ENCODE measurements at places on chromosomes 2 and 18.

GRCh38 chr2:41950666-41950960 is 97.2 kb upstream of the PKDCC start:
- H3K4me1 ChIP-seq: no peaks in the 10 kb centered on the region
- no peaks in the 10 kb centered on the region for H3K36me3 ChIP-seq
- DNase-seq: no peak
- H3K4me3 ChIP-seq: no peak overlapping the region
- H3K27ac ChIP-seq: no peak overlapping the region
- no peaks in the 10 kb centered on the region for H3K27me3 ChIP-seq

DNA sequence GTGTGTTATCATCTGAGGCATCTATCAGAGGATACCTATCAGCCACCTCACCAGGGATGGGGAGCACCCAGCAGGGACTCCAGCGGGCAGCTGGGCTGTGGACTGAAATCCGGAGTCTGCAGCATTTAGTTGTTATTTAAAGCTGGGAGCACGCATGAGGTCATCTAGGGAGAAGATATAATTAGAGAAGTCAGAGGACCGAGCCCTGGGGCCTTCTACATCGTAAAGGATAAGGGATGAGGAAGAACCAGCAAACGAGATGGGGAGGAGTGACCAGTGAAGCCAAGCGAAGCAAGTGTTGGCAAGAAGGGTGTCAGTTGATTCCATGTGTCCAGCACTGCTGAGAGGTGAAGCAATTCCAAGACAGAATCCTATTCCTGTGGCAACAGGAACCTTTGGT is 70.3 kb downstream of the STEAP3 start:
- no peak for DNase-seq
- H3K27ac ChIP-seq: no peak overlapping the region
- peaks cover 13% of the 10 kb centered on the region for H3K4me1 ChIP-seq
- no peaks in the 10 kb centered on the region for H3K36me3 ChIP-seq
- no peak overlapping the region for H3K4me3 ChIP-seq
- no peaks in the 10 kb centered on the region for H3K27me3 ChIP-seq

DNA sequence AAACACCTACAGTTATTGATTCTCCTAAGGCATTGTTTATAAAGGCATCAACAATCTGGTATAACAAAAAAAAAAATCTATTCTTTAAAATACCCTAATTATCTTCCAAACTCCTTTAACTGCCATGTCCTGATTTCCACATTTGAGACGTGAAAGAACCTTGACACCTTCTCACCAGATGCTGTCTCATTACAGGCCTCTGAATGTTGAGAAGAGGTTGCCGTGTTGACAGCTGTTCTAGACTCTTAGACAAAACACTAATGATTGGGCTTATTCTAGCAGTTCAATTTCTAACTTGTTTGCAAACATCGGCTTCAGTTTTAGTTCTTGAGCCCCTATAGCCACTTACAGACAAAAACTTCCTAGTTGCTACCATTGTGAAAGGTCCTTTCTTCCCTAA is 988.8 kb downstream of the LRP1B start:
- no peak for DNase-seq
- no peaks in the 10 kb centered on the region for H3K27me3 ChIP-seq
- H3K36me3 ChIP-seq: no peaks in the 10 kb centered on the region
- no peaks in the 10 kb centered on the region for H3K4me1 ChIP-seq
- no peak overlapping the region for H3K27ac ChIP-seq

DNA sequence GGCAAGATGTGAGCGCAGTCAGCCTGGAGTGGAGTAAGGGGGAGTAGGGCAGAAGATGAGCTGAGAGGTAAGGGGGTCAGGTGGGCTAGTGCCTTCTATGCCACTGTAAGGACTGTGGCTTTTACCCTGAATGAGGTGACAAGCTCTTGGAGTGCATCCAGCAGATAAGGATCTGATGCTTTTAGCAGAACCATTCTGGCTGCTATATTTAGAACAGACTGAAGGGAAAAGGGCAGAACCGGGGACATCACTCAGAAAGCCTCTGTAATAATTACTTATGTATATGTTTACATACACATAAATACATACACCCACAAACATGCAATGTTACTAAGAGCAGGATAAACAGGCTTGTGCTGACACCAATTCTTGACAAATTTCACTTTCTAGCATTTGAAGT is 124.8 kb downstream of the DTNB start:
- no peaks in the 10 kb centered on the region for H3K36me3 ChIP-seq
- no peak for DNase-seq
- H3K4me1 ChIP-seq: no peaks in the 10 kb centered on the region

DNA sequence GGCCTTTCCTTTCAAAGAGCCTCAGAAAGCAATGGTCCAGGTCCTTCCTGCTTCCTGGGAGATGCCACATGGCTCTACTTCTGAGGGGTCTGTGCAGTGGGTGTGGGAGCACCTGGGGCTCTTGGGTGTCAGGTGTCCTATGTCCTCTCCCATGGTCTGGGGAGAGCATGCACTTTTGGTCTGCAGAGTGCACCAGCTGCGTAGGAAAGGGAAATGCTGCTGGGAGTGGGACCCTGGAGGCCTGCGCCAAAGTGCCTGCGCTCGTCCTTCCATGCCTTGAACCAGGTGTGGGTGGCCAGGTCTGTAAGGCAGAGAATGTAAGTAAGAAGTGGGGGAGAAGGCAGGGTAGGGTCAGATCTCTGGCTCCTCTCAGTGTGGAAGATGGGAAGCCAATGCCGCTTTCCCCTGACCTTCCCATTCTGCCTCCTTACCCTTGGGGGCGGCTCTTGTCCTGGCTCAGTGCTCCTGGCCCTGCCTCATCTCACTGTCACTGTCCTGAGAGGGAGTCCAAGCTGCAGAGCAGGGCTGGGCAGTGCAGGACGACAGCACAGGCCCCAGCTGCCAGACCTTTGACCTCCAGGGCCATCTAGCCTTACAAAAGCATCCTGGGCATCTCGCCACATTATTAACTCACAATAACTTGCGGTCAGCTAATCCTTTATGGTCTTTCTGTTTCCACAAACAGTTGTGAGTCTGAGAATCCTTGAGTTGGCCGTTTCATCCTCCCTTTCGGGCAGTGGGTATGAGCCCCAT is 6.6 kb upstream of the PROM2 start:
- H3K36me3 ChIP-seq: no peaks in the 10 kb centered on the region
- no peak overlapping the region for H3K27ac ChIP-seq
- no peak overlapping the region for H3K4me3 ChIP-seq
- H3K4me1 ChIP-seq: no peaks in the 10 kb centered on the region
- DNase-seq: peak; percentile 10
- H3K27me3 ChIP-seq: no peaks in the 10 kb centered on the region

DNA sequence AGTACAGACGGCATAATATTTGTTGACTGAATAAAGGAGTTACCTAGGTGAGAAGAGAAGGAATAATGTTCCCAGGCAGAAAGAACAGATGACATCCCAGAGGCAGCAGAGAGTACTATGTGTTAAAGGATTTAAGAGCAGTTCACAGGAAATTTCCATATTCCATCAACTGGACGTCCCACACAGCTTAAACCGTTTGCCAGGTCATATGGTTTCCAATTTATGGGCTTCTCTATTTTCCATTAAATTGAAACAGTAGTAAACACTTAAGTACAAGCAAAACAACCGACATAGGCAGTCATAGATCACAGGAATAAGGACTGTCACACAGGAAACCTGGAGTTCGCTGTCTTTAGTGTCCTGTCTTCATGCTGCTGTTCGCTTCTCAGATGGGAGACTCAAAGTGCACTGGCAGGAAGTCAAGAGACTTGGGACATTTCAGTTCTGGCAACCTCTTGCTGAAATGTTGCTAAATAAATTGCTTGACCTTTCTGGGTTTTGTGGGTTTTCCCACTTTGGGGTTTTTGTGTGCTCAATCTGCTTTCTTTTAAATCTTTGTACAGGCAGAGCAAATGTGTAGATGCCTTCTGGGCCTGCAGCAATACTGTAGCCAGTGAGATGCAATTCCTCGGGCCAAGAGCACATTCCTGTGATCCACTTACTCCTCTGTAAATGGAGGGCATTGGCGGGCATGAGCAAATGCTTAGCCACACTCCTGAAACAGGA is 5.8 kb upstream of the PIEZO2 start:
- DNase-seq: no peak
- no peaks in the 10 kb centered on the region for H3K36me3 ChIP-seq
- no peaks in the 10 kb centered on the region for H3K4me1 ChIP-seq
- H3K4me3 ChIP-seq: no peak overlapping the region
- H3K27ac ChIP-seq: no peak overlapping the region

DNA sequence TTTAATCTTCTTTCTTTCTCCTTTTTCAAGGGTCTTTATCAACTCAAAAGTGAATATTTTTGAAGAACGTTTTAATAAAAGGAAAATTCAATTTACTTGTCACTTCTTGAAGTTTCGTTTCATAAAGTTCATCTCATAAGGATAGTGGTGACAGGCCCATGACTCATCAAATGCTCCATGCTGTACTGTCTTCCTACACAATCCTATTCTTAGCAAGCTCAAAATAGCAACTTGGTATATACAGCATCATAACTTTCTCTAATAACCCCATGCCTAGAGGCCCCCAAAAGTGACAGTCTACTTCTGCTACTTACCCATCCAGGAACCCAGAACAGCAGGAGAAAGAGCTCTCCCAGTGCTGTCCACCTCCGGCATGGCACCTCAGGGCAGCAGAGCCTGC is 7.7 kb downstream of the FBXO15 start:
- H3K36me3 ChIP-seq: no peaks in the 10 kb centered on the region
- no peak overlapping the region for H3K4me3 ChIP-seq
- H3K27ac ChIP-seq: no peak overlapping the region
- H3K4me1 ChIP-seq: no peaks in the 10 kb centered on the region

DNA sequence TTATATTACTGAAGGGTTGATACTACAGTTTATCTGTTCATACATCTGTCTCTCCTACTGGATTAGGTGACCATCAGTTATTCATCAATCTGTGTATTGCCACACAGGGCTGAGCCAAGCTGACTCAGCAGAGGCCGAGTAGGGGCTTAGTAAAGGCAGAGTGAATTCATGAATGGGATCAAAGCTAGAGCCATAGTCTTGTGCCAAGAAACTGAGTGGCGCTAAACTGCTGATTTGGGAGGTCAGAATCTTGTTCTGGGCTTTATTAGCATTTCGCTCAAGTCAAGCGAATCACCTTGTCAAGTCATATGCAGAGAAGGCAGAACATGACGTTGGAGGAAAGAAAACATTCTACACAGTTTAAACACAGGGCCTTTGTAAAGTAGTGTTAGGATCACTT is 34.1 kb downstream of the SOCS6 start:
- H3K36me3 ChIP-seq: no peaks in the 10 kb centered on the region
- H3K4me1 ChIP-seq: peaks cover 23% of the 10 kb centered on the region
- no peak overlapping the region for H3K4me3 ChIP-seq

DNA sequence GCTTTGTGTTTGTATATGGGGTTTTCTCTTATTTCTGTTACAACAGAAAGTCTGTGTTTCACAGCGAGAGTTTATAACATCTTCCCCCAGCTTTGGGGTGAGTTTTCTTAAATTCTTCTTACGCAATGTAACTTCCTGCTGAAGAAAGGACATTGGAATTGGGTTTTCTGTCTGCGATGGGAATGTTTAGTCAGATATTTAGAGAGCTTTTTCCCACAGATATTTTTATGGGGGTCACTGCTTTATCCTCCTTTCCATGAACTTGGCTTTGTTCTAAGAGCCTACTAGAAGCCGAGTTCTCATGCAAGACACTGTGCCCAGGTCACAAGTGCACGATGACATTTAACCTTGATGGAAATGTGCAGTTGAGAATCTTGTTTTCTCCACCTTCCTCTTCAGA is 22.1 kb downstream of the B3GNT2 start:
- no peaks in the 10 kb centered on the region for H3K27me3 ChIP-seq
- H3K36me3 ChIP-seq: no peaks in the 10 kb centered on the region
- peak; percentile 2 for DNase-seq
- no peak overlapping the region for H3K4me3 ChIP-seq

- no peak overlapping the region for H3K27ac ChIP-seq
- no peaks in the 10 kb centered on the region for H3K36me3 ChIP-seq
- no peaks in the 10 kb centered on the region for H3K27me3 ChIP-seq
- H3K4me1 ChIP-seq: no peaks in the 10 kb centered on the region
Measured at GRCh38 chr2:14255135-14255820, 377.2 kb upstream of the LRATD1 start.

GRCh38 chr18:79754831-79755351 is 42.8 kb upstream of the KCNG2 start:
- H3K27me3 ChIP-seq: no peaks in the 10 kb centered on the region
- no peak overlapping the region for H3K4me3 ChIP-seq
- peak; percentile 6 for DNase-seq
- peaks cover 18% of the 10 kb centered on the region for H3K36me3 ChIP-seq

GRCh38 chr2:68605939-68606338 is 37.4 kb upstream of the PROKR1 start:
- DNase-seq: no peak
- no peaks in the 10 kb centered on the region for H3K4me1 ChIP-seq
- H3K36me3 ChIP-seq: no peaks in the 10 kb centered on the region
- no peak overlapping the region for H3K27ac ChIP-seq

DNA sequence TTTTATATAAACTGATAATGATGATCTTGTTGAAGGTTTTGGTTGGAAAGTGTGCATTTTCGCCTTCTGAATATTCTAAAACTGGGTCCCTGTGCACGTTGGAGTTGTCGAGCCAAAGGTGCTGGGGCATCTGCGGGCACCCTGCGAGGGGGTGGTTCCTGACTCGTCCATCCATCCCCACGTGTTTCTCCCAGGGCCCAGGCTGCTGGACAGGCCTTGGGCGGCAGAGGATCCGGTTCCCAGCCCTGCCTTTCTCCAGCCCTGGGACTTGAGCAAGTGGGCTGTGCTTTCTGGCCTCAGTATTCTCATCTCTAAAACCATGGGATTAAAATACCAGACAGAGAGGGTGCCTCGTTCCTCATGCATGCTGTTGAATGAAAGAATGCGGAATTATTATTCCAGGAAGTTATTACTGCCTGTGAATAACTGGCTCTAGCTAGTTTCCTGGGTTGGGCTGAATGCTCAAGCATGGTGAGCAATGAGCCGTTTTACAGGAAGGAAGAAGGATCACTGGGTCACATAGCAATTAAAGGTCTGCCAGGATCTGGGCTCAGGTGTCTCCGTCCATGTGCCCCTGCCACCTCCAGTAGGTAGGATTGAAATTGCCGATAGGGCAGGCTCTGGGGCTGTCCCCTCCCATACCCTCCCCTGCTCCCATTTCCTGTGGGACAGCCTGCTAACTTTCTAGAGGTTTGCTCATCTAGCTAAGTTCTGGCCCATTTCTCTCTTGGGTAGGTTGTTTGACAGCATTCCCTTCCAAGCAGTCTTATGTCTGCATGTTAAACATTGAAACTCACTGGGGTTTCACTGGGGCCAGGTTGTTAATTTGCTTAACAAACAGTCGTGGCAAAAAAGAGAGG is 77.2 kb upstream of the HS6ST1 start:
- peaks cover 11% of the 10 kb centered on the region for H3K4me1 ChIP-seq
- no peak overlapping the region for H3K4me3 ChIP-seq
- no peak for DNase-seq
- no peaks in the 10 kb centered on the region for H3K36me3 ChIP-seq
- no peaks in the 10 kb centered on the region for H3K27me3 ChIP-seq

GRCh38 chr2:11762031-11762430 is 15.6 kb downstream of the LPIN1 start:
- DNase-seq: no peak
- H3K4me3 ChIP-seq: no peak overlapping the region
- no peaks in the 10 kb centered on the region for H3K27me3 ChIP-seq
- no peak overlapping the region for H3K27ac ChIP-seq
- H3K36me3 ChIP-seq: no peaks in the 10 kb centered on the region

Data from body of pancreas (tissue), 4 donors.